ENCODE measurements at places on chromosomes 2 and 18.

DNA sequence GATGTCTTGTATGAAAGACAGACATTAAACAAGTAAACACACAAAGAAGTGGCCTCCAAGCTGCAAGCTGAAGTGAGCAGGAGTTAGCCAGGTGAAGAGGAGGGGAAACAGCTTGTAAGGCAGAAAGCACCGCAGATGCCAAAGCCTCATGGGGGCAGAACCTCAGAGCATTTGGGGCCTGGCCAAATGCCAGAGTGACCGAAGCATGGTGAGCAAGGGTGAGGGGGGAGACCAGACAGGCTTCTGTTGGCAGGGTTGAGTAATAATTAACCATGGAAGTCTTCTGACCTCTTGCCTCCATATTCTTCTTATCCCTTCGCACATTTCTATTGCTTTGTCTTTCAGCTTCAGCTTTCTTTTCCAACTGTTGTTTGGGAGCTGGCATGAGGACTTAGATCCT, 5.6 kb downstream of the QPCT start:
- no peak for DNase-seq

GRCh38 chr2:172680436-172681068, 55.1 kb upstream of the RAPGEF4 start:
- DNase-seq: no peak

- DNase-seq: peak; percentile 80
These were observed 54.8 kb upstream of the ANKRD62 start for GRCh38 chr18:12038639-12039539.

- DNase-seq: no peak
These were observed 130.2 kb upstream of the PKDCC start for GRCh38 chr2:41917587-41917986.

DNA sequence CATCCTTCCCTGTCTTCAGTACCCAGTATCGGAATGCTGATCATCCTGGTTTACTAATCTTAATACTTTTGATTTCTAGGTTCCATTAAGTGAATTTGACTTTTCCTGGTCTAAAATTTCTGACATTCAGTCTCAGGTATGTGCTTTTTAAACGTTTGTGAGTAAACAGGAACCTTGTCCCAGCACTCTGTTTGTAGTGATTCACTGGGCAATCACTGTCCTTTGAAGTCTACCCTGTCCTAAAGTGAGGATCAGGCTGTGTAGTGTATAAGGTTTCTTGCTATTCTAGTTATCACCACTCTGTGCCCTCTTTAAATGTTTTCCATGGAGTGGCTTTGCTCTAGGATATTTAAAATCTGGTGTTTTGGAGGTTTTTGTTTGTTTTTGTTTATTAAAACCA, 14.4 kb downstream of the DDX18 start:
- DNase-seq: no peak

DNA sequence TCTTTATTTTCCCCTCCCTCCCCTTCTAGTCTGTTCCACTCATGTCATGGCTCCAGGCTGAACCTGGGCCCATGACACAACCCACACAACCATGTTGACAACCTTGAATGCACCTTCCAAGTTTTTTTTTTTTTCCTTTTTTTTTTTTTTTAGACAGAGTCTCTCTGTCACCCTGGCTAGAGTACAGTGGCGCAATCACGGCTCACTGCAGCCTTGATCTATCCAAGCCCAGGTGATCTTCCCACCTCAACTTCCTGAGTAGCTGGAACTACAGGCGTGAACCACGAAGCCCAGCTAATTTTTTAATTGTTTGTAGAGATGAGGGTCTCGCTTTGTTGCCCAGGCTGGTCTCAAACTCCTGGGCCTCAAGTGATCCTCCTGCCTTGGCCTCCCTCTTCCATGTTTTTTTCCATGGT, 21.9 kb upstream of the ROCK2 start:
- no peak for DNase-seq

All from mesendoderm (in vitro differentiated cells).